ENCODE measurements at places on chromosomes 12 and 14.

GRCh38 chr14:30214461-30215090, 286.9 kb upstream of the PRKD1 start:
- no peak for DNase-seq

DNA sequence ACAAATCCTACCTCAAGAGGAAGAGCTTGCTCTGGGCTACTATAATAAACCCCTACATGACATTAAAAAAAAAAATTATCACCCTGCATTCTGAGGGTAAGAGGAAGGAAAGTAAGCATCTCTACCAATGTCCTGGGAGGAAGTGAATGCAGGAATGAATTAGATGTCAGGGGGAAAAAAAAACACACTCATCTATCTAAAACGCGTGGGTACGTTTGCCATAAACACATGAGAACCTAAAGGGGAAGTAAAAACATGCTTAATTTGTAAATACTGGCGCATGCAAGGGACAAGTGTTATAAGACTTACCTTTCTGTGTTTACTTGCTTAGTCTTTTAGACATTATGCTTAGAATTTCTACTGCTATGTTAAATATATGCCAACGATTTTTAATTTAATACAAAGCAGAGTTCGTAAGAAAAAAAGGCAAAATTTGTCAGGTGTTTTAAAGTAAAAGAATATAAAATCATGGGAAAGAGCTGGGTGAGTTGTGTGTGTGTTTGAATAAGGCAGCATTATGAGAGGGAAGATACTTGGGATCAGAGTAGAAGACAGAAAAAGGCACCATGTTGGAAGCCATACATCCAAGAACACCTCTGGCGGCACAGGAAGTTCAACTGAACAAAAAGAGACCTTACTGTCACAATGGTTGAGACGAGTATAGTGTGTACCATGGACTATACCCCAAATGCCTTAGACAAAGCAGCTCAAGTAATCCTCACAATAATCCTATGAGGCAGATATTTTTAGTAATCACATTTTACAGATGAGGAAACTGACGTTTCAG, 1.5 kb downstream of the TMED8 start:
- no peak for DNase-seq

- DNase-seq: no peak
Measured at GRCh38 chr12:1716215-1716862, 25.5 kb downstream of the ADIPOR2 start.

DNA sequence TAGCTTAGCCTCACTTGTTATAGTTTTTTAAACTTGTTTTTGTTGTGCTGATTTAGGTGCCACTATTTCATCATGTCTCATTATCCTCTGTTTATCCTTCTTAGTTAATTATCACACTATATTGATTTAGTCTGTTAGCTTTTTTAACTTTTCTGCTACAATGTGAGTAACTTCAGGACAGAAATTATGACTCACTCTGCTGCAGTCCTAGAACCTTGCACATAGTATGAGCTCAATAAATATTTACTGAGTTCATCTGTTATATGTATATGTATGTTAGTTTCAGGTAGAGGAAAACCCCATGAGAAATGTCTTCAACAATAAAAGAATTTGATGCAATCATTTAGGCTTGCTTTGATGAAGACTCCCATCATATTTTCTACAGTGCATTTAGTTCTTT, 224.3 kb upstream of the NAV3 start:
- DNase-seq: no peak
